ENCODE measurements at places on chromosomes 1 and 21.
A peak's percentile ranks its signal among the peaks of the same experiment; 100 is the strongest.

GRCh38 chr1:158054721-158055120 lies 61.3 kb downstream of the KIRREL1 start:
- DNase-seq = no peak

DNA sequence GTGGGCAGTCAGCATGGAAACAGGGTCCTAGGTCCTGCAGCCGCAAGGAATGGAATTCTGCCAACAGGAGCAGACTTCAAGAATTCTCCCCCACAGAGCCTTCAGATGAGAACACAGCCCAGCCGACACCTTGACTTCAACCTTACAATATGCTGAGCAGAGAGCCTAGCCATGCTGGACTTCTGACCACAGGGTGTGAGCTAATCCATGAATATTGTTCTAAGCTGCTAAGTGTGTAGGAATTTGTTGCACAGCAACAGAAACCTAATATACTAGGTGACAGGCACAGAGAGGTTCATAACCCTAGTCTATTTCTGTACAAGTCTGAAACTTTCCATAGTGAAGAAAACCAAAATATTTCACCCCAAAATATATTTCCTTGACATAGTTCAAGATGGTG lies 32.9 kb upstream of the IFNGR2 start:
- DNase-seq = no peak

- no peak for DNase-seq
Measured at GRCh38 chr1:173295995-173296394, 88.9 kb upstream of the TNFSF4 start.

- no peak for DNase-seq
Measured at GRCh38 chr1:78298349-78298748, 192.4 kb upstream of the PTGFR start.

- no peak for DNase-seq
Measured at GRCh38 chr1:28162151-28162550, 14.3 kb downstream of the PTAFR start.

- no peak for DNase-seq
Measured at GRCh38 chr1:96995351-96995750, 273.8 kb downstream of the PTBP2 start.

DNA sequence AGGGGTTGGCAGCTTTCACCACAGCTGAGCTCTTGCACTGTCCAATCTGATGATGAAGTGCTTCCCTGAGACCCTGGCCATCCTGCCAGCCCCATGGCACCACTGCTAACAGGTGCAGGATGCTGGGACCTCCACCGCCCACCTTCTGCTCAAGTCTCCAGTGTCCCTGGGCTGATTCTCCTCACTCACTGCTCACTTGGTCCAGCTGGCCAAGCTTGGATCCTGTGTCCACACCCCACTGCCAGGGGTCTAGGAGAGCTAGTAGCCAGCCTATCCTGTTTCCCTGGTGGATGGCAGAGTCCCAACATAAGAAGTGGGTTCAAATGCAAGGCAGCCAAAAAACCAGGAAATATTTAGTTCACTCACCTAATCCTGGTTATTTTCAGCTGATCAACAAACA lies 217.2 kb upstream of the IRF2BP2 start:
- DNase-seq = no peak

- DNase-seq = no peak
Measured at GRCh38 chr1:199422206-199422605, 605.3 kb upstream of the NR5A2 start.

DNA sequence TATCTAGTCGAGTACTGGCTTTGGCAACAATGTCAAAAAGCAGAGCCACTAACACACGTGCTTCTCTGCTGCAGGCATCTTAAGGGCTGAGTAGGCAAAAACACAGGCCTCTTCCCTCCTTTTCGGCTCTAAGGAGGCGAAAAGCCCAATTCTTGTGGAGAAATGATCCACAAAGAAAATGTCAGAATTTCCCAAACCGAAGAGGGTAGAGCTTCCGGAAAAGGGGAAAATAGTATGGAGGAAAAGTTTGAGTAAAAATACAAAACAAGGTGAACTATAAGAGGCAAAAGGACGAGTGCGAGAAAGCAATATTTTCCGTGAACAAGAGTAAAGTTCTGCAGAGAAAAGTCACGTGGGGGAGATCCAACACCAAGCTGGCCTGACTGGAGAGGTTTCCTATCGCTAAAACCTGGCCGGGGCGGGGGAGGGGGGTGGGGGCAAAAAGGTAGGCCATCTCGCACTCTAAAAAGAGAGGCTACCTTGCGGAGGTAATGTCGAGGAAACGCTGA lies 551 bp downstream of the ZRANB2 start:
- DNase-seq = no peak

- DNase-seq = no peak
Measured at GRCh38 chr21:14120091-14120734, 90.5 kb downstream of the LIPI start.

- peak; percentile 25 for DNase-seq
Measured at GRCh38 chr1:117664314-117664713, 58.5 kb downstream of the TENT5C start.

GRCh38 chr1:47658161-47658920 lies 220.5 kb downstream of the FOXD2 start:
- DNase-seq = no peak

DNA sequence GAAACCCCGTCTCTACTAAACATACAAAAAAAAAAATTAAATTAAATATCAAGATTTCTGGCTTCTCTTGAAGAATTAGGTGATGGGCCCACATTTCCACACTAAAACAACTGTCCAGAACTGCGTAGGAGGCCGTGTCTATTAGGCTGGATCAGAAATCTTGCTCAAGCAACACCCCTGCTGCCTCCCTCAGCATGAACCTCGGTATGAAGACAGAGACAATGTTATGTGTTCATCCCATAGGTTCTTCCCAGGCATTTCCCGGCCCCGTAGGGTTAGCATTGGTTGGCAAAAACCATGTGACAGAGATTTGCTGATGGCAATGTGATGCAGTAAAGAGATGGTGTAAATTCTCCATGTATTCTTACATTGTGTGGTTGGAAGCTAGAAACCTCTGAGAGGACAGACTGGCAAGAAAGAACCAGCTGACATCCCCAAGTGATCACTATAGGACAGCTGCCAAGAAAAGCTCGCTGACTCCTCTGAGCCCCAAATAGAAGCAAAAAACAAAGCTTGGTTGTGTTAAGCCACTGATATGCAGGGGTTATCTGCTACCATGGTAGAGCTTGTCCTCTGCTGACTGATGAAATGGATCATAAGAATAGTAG lies 34.5 kb downstream of the EBNA1BP2 start:
- no peak for DNase-seq

DNA sequence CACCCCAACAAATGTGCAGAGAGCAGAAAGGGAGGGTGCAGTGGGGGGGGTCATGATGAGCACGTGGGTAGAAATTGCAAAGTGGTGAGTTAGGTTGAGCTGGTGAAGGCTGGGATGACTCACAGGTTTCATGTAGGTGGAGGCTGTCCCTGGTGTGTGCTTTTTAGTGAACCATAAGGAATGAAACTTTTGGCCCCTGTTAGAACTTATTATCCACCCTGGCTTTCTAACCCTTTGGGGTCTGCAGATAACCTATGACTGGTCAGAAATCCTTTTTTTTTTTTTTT lies 46.9 kb downstream of the DOP1B start:
- no peak for DNase-seq

GRCh38 chr1:220775240-220775853 lies 11.4 kb upstream of the MTARC1 start:
- no peak for DNase-seq

DNA sequence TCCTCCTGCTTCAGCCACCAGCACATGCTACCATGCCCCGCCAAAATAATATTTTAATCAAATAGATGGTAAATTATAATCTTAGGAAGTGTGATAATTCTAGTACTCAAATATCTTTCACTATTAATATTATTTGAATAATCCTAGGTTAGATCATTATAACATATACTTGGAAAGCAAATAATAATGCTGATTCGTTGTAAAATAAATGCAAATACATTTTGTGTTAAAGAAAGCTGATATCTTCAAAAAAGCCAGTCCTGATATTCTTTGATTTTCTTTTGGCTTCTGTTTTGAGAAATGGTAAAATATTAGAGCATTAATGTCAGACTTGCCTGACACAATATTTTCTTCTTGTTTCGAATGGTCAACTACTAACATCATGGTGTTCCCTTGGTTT lies 116.3 kb upstream of the ADAMTS5 start:
- DNase-seq = no peak

DNA sequence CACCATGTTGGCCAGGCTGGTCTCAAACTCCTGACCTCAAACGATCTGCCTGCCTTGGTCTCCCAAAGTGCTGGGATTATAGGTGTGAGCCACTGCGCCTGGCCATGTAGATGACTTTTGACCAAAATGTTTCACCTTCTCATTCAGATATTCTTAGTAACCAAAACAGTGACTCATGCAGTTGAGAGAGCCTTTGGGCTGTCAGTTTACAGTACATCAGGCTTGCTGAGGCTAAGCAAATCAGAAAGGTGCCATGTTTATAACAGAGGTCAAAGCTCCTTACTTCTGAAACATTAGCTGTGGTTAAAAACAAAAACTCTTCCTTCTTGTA lies 21.0 kb downstream of the CNIH4 start:
- DNase-seq = no peak

DNA sequence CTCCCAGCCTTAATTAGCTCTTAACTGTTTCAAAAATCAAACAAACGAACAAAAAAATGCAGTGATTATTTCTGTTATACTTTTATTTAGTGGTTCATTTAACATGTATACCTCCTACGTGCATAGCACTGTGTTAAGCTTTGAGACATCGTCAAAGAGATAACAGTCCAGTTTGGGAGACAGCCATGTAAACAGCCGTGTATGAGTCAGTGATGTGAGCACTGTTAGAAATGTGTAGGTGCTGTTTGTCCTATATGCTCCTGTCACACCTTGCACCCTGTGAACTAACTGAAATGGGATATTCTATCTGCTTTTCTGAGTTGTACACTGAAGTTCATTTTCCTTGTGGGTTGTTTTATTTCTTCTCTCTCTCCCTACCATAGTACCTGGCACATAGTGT lies 109.7 kb upstream of the CACYBP start:
- DNase-seq = no peak

DNA sequence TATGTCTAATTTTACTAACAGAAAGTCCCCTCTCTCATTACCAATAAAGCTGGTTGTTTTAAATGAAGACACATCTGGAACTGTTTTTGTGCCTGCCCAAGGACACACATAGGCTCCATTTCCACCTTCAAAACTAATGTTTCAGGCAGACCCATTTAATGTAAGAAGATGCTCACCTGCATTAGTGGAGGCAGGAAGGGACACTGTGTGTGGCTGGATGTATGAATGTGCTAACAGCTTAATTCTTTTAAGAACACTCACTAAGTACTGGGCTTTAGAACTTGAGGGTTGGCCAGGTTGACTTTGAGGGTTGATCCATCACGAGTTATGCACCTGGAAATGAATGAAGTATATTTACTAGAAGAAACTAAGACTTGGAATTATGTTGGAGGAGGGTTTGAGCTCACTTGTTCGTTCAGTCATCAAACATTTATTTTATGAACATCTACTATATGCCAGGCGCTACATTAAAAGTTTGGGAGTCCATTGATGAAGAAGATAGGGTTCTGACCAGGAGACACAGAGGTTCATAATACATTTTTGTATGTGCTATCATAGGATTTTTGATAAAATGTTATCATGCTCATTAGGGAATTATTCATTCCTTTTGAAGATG lies 5.4 kb downstream of the JUN start:
- no peak for DNase-seq

- no peak for DNase-seq
Measured at GRCh38 chr1:244304156-244304555, 147.6 kb downstream of the ADSS2 start.

- DNase-seq = no peak
Measured at GRCh38 chr1:221756830-221757551, 15.1 kb upstream of the DUSP10 start.

- DNase-seq = no peak
Measured at GRCh38 chr21:45293220-45293725, 5.6 kb upstream of the POFUT2 start.

DNA sequence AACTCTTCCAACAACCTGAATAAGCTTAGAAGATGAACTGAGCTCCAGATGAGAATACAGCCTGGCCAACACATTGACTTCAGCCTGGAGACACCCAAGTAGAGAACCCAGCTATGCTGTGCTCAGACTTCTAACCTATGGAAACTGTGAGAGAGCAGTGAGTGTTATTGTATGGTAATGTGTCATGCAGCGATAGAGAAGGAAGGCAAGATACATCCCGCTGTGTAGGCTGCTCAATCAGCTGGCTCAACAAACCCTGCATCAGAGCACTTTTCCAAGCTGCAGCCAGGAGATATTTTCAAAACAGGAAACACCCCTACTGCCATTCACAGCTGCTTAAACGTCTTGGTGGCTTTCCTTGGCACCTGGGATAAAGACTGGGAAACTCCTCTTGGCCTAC lies 321.3 kb downstream of the SIPA1L2 start:
- DNase-seq = no peak

- DNase-seq = no peak
Measured at GRCh38 chr1:117796226-117796625, 133.2 kb downstream of the GDAP2 start.

DNA sequence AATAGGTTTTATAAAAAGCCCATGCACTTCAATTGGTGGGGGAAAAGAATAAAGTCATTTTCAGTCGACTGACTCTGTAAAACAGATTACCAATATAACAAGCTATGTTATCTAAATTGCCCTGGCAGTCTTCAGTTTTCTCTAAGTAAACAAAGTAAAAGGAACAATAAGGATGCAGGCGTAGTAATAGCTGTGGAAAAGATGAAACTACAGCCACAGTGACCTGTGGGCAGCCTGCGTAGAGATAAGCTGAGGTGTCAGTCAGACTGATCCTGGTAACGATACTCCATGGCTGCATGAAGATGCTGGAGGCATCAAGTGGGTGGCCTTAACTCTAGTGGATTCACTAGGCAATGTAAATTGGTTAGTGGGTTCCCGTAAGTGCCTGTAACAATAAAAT lies 29.3 kb downstream of the CLCC1 start:
- DNase-seq = no peak

- DNase-seq = no peak
Measured at GRCh38 chr1:2983706-2984398, 37.4 kb upstream of the ACTRT2 start.

GRCh38 chr21:31142600-31142999 lies 104.3 kb upstream of the KRTAP19-8 start:
- DNase-seq = no peak

GRCh38 chr21:15592271-15592860 lies 137.4 kb upstream of the USP25 start:
- DNase-seq = no peak

- DNase-seq = no peak
Measured at GRCh38 chr1:93649231-93649630, 32.4 kb downstream of the BCAR3 start.

- no peak for DNase-seq
Measured at GRCh38 chr1:25476186-25477097, 45.7 kb downstream of the MACO1 start.

- DNase-seq = no peak
Measured at GRCh38 chr1:176559878-176560277, 96.9 kb downstream of the PAPPA2 start.

All from stimulated activated CD8-positive, alpha-beta memory T cell treated with anti-CD3 and anti-CD28 coated beads, Interleukin-15, amount 100 ng/mL, for 1 hour (primary cell).